Smooth muscle cell of trachea (primary cell): ENCODE measurements at places on chromosomes 6 and 20. TPM values are rescaled to one million over a fixed set of nuclear protein-coding genes. Genes with fewer than 3 reads are reported as not detected.

LPA gene
- not detected in 2 replicates for total RNA-seq

SAPCD1 gene
- total RNA-seq, result 1.3 and 1.9 TPM in 2 replicates

DEFB124 gene
- total RNA-seq, result not detected in 2 replicates

HLA-DQB1 gene
- total RNA-seq, result not detected in 2 replicates

SUMO4 gene
- total RNA-seq, result 1.7 and 3.2 TPM in 2 replicates

HRH3 gene
- total RNA-seq, result not detected in 2 replicates

IL20RA gene
- total RNA-seq, result 0.33 and 0.58 TPM in 2 replicates

ZFP57 gene
- 0.17 and 0.29 TPM in 2 replicates for total RNA-seq

CDSN gene
- total RNA-seq, result not detected in 2 replicates

DHX16 gene
- 31.7 and 37.1 TPM in 2 replicates for total RNA-seq

GOPC gene
- total RNA-seq, result 32.4 and 39.2 TPM in 2 replicates

PARD6B gene
- total RNA-seq, result 0.44 and 0.66 TPM in 2 replicates

DDO gene
- 0.29 and 0.66 TPM in 2 replicates for total RNA-seq

OPRL1 gene
- 1.9 and 5.8 TPM in 2 replicates for total RNA-seq

TRMT11 gene
- total RNA-seq, result 20.5 and 33.3 TPM in 2 replicates

PPP1R16B gene
- total RNA-seq, result under 0.01 and 0.15 TPM in 2 replicates

BPIFB2 gene
- not detected in 2 replicates for total RNA-seq

CST7 gene
- not detected in 2 replicates for total RNA-seq

WASF1 gene
- 6.3 and 17.3 TPM in 2 replicates for total RNA-seq

C6orf132 gene
- 0.29 and 0.99 TPM in 2 replicates for total RNA-seq

RALY gene
- total RNA-seq, result 67.0 and 86.2 TPM in 2 replicates

TULP4 gene
- 93.7 and 103 TPM in 2 replicates for total RNA-seq

CALHM4 gene
- not detected in 2 replicates for total RNA-seq

FOXQ1 gene
- total RNA-seq, result 6.5 and 6.9 TPM in 2 replicates

CCDC28A gene
- total RNA-seq, result 10.1 and 26.9 TPM in 2 replicates

GMPR gene
- 11.7 and 15.3 TPM in 2 replicates for total RNA-seq

MUC21 gene
- total RNA-seq, result not detected in 2 replicates

OXT gene
- not detected in 2 replicates for total RNA-seq

SLC18B1 gene
- 6.0 and 11.5 TPM in 2 replicates for total RNA-seq

SLC22A1 gene
- total RNA-seq, result 0.44 and 1.3 TPM in 2 replicates

TBX18 gene
- total RNA-seq, result 28.1 and 55.7 TPM in 2 replicates

SPTLC3 gene
- 5.8 and 9.6 TPM in 2 replicates for total RNA-seq

SNAP25 gene
- total RNA-seq, result 9.6 and 19.5 TPM in 2 replicates

KIF6 gene
- total RNA-seq, result under 0.01 and 0.44 TPM in 2 replicates
